CD4-positive, alpha-beta T cell treated with Interleukin-21 for 1 hour (primary cell): ENCODE measurements at places on chromosomes 7 and 10.
A peak's percentile ranks its signal among the peaks of the same experiment; 100 is the strongest.

DNA sequence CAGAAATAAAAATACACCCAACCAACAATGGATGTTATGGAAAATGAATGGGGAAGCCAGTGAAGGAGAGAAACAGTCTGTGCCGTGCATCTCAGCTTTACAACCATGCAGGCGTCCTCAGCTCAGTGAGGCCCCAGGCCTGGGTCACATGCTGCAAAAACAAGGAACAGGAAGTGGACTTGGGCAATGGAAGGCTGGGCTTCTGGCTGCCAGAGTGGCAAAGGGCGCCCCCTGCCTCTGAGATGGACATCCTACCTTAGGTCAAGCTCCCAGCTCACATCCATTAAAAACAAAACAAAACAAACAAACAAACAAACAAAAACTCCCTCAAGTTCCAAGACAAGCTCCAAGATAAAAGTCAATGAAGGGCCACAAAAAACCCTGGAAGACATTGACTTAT, 54.7 kb upstream of the AFAP1L2 start:
- DNase-seq: no peak

GRCh38 chr7:135147341-135147898, 452 bp upstream of the TMEM140 start:
- DNase-seq: peak; percentile 73

DNA sequence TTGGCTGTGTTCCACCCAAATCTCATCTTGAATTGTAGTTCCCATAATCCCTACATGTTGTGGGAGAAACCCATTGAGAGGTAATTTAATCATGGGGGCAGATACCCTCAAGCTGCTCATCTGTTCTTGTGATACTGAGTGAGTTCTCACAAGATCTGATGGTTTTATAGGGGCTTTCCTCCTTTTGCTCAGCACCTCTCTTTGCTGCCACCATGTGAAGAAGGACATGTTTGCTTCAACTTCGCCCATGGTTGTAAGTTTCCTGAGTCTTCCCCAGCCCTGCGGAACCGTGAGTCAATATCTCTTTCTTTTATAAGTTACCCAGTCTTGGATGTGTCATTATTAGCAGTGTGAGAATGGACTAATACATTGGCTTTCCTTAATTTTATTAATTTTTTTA, 527.8 kb downstream of the MDFIC start:
- DNase-seq: no peak

DNA sequence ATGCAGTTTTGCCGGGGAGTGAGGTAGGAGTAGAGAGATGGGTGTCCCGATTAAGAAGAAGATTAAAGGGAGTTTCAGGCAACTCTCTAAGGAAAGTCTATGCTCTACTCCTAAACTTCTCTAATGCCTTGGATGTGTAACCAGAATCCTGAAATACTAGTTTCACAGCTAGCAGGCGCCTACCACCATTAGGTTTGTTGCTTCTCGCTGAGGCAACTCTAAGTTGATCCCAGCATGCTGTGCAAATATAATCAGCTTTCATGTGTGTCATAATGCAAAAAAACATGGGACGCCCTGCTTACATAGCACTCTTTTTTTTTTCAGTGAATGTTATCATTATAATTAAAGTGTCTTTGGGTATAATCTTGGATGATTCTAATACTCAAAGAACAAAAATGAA, 50.4 kb upstream of the FAM3C start:
- DNase-seq: no peak

DNA sequence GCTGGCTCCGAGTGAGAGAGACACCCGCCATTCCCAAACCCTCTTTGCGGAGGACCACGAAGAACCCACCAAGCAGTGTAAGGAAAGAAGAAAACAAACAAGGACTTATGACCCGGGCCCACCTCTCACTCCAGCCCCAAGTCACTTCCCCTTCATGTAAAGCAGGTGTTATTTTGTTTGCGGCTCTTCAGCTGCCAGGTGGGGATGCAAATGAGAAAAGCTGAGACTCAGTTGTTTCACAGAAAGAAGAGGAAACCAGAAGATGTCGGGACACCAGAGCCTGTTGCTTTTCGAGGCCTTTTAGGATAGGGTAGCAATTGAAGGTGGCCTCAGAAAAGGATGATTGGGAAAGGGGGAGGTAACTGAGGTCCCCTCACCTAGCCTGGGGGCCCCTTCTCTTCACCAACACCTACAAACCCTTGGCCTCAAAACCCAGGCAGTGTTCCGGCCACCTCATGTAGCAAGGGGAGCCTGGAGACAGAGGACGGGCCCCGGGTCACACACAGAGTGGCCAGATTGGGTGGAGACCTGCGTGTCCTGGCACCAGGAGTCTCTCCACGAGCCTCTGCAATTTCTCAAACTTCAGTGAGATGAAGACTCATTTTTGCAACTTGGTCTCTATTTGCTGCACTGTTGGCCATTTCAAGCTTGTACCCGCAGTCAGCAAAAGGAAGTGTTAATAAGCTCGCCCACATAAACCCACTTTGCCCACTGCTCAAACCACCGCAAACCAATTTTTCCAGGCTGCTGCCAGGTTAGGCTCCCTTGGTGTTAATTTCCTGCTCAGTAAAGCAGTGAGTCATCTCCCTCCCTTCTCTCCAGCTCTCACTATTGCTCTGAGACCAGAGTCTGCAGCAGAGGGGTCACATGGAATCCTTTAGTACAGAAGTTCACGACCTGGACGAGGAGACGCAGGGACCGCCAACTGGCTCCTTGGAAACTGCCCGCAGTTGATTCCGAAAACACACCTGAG, 45.5 kb downstream of the AOC1 start:
- no peak for DNase-seq

DNA sequence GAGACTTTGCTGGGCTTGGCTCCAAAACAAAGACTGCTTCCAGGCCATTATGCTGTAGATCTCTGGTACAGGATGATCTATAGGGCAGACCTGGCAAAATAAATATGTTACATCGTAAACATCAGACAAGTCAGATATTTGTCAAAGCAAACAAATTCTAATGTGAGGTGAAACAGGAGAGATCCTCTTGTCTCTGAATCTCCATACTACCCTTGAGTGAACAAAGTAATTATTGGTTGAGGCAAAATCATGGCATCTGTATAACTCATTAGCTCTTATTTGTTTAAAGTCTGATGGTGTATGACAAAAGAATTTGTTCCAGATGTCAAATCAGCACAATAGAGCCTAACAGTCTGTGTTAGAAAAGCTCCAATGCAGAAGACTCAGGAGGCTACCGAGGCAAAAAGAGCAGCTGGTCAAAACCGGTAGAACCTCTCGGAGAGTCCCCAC, 1291.5 kb downstream of the TYW1 start:
- no peak for DNase-seq

GRCh38 chr7:50304911-50305582, 531 bp downstream of the IKZF1 start:
- DNase-seq: peak; percentile 79

DNA sequence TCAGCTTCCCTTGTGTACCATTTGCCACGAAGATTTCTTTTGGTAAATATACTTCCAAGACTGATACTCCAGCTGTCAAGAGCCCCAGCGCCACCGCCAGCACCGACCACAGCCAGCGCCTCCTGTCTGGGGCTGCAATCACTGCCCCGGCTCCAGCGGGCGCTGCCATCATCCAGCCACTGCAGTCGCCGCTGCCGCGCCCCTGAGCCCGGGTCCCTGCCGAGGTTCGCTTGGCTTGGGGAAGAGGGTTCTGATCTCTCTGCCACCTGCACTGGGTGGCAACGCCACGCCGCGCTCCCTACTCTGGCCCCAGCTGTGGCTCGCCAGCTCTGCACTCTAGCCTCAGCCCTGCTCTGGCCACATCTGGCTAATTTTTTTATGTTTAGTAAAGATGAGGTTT, 57.7 kb upstream of the ZNF138 start:
- no peak for DNase-seq

DNA sequence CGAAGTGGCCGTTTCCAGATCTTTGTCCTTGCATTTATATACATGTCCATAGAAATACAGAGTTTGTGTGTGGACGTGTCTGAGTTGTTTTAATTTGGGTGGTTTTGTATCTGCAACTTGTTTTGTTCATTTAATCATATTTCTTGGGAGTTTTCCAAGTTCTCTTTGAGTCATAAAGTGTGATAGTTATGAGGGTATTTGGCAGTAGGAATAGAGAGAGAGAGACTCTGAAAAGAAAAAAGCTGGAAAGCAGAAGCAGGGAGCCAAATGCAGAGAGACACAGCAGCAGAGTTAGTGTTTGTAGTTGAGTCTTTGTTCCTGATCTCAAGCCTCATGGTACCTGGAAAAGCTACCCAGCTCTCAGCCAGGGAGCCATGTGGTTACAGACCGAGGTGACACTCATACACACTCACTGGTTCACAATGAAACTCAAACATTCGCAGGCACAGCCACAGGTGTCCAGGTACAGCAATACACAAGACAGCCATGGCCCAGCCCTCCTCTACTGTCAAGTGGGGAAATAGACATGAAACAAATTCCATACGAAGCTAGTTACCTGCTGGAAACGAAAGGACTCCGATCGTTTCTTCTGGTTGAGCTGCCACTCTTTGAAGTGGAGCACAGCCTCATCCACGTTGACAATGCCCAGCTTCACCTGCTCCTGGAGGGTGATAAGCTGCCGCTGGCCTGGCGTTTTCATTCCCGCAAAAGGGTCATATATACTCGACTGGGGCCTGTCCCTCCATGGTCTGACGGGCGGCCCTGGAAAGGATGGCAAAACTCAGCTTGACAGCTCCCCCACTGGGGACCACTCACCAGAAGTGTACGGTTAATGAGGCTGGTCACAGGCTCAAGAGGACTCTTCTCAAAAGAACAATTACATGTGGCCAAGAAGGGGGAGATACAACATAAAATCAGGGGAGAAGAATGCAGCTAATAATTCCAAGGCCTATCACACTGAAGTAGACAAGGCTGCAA, 33.3 kb upstream of the TM9SF3 start:
- no peak for DNase-seq

DNA sequence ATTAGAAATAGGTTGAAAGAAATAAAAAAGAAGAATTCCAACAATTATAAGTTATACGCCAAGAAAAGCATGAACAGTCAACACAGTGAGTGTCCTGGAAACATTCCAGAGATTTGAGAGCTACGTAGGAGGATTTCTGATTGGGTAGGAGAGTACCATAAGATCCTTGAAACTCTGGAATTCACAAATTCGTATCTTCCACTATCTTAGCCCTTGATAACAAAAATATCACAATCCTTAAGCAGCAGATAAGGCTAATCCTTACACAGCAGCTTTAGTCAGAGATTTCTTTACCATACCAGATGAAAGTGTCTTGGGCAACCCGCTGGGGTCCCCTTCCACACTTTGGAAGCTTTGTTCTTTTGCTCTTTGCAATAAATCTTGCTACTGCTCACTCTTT, 8.2 kb downstream of the TPK1 start:
- no peak for DNase-seq

GRCh38 chr7:133024596-133024995, 57.3 kb downstream of the CHCHD3 start:
- DNase-seq: no peak

DNA sequence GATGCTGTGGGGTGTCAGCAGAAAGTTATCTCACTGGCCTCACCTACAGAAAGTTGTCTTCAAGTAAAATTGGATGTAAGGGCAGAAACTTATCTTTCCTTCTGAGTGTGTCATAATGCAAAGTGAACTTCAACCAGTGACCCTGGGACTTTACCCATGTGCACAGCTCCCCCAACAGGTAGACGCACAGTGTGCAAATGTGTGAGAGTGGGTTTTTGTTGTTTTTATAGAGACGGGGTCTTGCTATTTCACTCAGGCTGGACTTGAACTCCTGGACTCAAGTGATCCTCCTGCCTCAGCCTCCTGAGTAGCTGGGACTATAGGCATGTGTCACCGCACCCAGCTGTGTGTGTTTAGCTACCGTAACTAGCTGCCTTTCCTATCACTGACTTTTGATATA, 6.4 kb upstream of the KAZALD1 start:
- DNase-seq: no peak

- DNase-seq: no peak
Observed at GRCh38 chr10:37752334-37752875, 105.0 kb downstream of the ZNF248 start.

- no peak for DNase-seq
Observed at GRCh38 chr10:43110338-43111071, 27.7 kb upstream of the CSGALNACT2 start.
